Stimulated activated CD4-positive, alpha-beta T cell treated with anti-CD3 and anti-CD28 coated beads, Interleukin-1b, Interleukin-23, amount 100 ng/mL, for 48 hours (primary cell): ENCODE measurements at places on chromosomes 7 and 10.
A peak's percentile ranks its signal among the peaks of the same experiment; 100 is the strongest.

DNA sequence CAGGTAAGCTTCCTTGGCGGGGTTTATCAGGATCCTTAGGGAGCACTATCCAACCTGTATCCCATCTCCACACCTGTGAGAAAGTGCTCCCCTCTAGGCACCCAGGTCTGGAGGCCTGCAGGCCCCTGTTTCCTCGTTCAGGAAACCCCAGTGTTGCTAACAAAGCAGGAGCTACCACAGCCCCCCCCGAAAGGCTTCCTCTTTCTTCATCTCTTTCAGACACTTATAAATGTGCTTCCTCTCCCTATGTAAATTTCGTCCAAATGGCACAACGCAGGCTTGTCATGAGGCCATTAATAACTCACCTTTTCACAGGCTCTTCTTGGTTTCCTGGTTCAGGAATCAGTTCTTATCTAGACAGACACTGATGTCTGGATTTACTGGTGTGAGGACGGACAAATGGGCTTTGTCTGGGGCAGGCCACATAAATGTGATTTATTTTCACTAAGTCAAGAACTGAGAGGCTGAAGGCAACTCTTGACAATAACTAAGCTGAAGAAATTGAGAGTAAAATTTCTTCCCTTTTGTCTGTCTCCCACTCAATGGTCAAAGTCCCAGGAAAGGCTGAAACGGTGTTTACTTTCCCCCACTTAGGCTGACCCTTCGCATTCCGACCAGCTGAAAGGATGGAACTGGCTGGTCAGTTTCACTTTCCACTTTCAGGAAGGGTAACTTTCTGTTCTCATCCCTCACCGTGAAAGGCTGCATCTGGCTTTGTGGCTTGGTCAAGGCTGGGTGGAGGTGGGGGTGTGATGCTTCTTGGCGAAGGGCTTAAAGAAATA is 46.8 kb downstream of the PIK3AP1 start:
- DNase-seq: no peak

DNA sequence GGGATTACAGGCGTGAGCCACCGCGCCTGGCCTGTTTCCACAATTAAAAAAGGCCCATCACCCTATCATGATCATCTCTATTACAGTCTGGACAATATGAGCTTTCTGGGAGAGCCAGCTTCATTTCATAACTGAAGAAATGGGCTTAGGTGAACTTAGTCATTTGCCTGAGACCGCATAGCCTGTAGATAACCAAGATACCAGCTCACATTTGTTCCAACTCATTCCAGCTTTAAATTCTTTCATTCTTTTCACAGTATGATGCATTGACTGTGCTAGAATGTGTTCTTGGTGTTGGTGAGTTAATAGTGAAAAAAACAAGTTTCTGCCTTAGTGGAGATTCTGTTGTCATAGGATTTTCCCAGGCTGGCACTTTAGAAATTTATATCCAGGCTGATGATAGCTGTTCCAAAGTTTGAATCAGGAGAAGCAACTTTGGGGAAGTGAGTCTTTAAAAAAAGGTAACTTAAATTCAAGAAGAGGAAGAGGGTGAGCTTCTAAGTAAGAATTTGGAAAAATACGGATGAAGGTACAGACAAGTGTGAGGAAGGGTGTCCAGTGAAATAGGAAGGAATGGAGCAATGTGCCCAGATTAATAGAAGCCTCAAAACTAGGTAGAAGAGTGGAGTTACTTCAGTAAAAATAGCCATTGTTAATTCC is 2.1 kb upstream of the H2AZ2 start:
- no peak for DNase-seq

DNA sequence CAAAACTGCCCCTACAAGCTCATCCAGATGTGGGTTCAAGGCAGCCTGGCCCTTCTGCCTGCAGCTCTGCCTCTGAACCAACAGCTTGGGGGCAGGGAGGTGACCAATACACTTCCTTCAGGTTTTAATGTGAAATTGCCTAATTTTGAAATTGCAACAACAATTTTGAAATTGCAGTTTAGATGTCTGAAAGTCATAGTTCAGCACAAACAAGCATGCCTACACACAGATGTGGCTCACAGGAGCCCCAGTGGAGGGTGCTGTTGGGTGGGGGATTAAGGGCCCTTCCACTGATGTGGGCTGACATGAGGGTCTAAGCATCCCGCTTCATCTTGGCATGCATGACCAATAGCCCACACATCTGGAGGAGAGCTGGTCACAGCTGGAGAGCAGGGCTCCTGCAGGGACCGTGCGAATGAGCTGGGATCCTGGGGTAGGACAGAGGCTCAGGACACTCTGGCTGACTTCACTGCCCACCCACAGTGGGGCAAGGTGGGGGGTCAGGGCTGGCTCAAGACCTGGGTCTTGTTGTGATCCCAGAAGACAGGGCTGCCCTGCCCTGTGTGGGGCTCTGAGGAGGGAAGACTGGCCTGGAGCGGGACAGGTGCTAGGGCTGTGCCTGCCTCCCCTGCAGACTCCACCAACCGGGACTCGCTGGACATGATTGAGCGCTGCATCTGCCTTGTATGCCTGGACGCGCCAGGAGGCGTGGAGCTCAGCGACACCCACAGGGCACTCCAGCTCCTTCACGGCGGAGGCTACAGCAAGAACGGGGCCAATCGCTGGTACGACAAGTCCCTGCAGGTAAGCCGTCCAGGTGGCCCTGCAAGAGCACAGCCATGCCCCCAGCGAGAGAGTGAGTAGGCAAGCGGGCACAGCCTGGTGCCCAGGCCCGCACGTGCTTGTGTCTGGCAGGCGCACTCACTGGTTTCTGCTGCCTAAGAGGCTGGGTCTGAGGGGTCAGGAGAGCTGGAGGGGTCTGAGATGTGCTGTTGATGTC is 32.3 kb downstream of the CHAT start:
- no peak for DNase-seq

- no peak for DNase-seq
Observed at GRCh38 chr10:49539320-49539885, 482 bp upstream of the ERCC6 start.

GRCh38 chr7:16644636-16645592 is 640 bp downstream of the ANKMY2 start:
- peak; percentile 49 for DNase-seq

DNA sequence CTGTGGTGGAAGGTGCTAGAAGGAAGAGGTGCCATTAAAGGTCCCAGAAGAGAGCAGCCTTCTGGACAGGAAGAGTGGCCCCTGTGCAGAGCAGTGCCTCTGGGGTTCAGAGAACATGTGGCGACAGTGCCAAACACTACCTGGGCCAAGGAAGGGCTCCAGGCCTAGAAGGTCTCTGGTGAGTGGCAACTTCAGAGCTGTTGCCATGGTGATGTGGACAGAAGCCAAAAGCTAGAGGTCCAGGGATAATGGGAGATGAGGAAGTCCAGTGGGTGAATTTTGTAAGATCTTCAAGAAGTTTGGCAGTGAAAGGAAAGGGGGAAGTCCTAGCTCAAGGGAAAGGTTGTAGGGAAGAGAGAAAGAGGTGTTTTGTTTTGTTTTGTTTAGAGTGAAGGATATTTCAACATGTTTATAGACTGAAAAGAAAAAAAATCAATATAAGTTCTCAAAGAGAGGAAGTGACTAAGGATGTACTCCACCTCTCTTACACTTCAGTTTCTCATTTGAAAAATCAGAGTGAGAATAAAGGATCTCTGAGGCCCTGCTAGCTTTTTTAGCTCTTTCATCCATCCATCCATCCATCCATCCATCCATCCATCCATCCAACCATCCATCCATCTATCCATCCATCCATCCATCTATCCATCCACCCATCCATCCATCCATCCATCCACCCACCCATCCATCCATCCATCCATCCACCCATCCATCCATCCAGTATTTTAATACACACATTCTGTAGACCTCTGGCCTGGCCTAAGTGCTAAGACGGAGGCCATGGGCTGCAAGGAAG is 77.1 kb upstream of the DUSP5 start:
- DNase-seq: no peak

GRCh38 chr10:132448248-132448731 is 51.3 kb downstream of the PWWP2B start:
- DNase-seq: peak; percentile 77

GRCh38 chr10:77359287-77359691 is 278.3 kb downstream of the KCNMA1 start:
- DNase-seq: no peak

DNA sequence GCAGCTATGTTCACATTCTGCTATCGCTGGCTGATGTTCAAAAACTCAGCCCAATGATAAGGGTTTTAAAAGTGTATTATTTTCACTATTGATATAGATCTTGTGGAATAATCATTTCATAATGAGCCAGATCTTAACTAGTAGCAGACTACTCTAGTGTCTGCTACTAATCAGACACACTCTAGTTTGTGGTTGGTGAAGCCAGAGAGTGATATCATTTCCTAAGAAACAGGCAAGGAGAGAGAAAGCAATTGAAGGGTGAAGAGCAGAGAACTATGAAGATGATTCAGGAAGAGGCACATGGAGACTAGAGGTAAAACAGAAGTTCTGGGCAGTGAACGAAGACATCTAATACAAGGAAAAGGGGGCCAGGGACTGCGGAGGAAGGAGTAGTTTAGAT is 58.2 kb upstream of the BET1 start:
- DNase-seq: no peak

- no peak for DNase-seq
Observed at GRCh38 chr7:149822353-149822943, 15.7 kb upstream of the ZNF862 start.

GRCh38 chr7:24756545-24757352 is 515 bp downstream of the GSDME start:
- DNase-seq: no peak

GRCh38 chr7:24477398-24478136 is 95.7 kb upstream of the PALS2 start:
- DNase-seq: no peak

- peak; percentile 18 for DNase-seq
Observed at GRCh38 chr7:24851786-24852185, 94.5 kb upstream of the GSDME start.

GRCh38 chr10:70571636-70572439 is 30.7 kb downstream of the PRF1 start:
- DNase-seq: no peak

DNA sequence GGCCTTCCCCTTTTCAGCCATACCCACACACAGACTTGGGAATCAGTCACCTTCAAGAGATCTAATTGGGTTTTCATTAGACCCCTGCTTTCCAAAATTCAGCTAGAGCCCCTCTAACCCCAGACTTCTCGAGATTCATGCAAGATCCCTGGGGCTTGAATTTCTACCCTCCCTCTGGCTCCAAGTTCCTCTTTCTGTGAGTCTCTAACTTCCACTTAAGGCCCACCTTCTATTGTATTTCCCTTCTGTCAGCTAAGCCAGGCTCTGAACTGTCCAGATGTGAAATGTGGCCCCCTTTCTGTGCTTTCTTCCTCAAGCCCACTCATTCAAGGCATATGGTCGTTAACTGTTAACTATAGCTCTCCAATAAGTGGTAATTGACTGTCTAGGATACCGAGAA is 132.2 kb downstream of the ZNF365 start:
- no peak for DNase-seq

DNA sequence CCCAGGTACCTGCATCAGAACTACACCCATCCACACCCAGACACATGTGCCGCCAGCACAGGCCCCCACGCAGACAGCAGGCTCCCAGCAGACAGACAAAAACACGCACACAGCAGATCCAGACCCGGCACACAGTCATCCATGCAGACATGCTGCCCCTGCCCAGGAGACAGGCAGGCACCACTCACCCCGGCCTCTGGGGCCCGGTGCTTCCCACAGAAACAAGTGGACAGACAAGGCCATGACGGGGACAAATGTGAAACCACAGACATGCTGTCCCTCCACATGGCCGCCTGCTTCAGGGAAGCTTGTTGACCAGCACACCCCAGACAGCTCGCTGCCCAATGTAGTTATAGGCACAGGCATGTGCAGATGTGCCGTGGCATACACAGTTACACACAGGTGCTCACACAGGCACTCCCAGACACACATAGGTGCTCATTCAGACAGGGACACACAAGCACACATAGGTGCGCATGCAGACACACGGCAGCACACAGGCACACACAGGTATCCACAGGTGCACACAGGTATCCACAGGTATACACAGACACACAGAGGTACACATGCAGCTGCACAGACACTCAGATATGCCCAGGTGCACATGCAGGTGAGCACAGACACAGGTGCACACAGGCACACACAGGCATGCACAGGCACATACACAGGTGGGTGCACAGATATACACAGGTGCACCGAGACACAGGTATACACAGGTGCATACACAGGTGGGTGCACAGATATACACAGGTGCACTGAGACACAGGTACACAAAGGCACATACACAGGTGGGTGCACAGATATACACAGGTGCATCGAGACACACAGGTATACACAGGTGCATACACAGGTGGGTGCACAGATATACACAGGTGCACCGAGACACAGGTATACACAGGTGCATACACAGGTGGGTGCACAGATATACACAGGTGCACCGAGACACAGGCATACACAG is 10.5 kb upstream of the SCART1 start:
- no peak for DNase-seq

DNA sequence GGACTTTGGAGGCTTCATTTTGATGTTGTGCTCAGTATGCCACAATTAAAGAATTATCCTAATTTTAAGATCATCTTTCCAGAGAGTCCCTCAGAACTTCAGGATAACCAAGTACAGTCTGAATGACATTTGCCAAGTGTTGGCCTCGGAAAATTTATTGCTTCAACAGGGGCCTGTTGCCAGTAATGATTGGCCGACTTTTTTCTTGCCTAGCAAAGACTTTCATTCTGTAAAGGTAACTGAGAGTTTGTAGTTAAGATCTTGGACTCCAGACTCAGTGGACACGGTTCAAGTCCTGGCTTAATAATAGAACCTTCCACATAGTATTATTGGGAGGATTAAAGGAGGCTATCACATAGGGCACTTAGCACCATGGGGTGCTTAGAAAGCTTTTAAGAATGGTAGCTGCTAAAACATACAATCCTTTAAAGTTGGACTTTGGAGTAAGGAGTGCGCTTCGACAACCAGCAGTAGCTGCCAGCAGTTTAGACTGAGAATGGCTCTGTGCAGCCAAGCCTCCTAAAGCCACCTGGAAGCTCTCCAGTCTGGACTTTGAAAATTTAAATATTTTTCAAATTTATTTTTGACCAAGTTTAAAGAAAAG is 90.0 kb downstream of the PLCE1 start:
- DNase-seq: no peak

- DNase-seq: no peak
Observed at GRCh38 chr10:123858907-123859652, 32.5 kb downstream of the CPXM2 start.

GRCh38 chr7:96899108-96899507 is 106.2 kb upstream of the DLX6 start:
- DNase-seq: no peak

DNA sequence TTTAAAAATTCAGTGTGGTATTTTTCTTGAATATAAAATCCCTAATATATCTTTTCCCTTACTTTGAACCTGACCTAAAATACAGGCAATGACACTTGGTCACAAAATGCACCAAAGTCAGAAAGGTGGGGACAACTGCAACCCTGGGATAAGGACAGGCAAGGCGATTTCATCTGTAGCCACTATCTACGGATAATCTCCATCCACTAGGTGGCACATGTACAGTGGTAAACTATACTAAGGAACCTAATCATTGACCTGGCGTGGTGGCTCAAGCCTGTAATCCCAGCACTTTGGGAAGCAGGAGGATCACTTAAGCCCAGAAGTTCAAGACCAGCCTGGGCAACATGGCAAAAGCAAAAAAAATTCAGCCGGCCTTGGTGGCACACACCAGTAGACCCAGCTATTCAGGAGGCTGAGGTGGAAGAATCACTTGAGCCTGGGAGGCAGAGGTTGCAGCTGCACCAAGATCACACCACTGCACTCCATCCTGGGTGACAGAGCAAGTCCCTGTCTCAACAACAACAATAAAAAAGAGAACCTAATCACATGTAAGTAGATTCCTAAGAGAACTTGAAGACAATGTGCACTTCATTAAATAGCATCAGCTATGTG is 98.9 kb downstream of the KMT2C start:
- no peak for DNase-seq
